ENCODE measurements at places on chromosomes 7 and 10. TPM values are rescaled to one million over a fixed set of nuclear protein-coding genes. Genes with fewer than 3 reads are reported as not detected.

AZGP1 gene
- not detected for total RNA-seq

C10orf90 gene
- total RNA-seq, result not detected

IKZF1 gene
- 226 TPM for total RNA-seq

ELN gene
- 0.07 TPM for total RNA-seq

DEPP1 gene
- total RNA-seq, result 2.4 TPM

GPR26 gene
- total RNA-seq, result not detected

ARMH3 gene
- total RNA-seq, result 12.3 TPM

GTF2IRD1 gene
- total RNA-seq, result 5.5 TPM

FAM221A gene
- 10.0 TPM for total RNA-seq

CALCR gene
- total RNA-seq, result not detected

EGR2 gene
- total RNA-seq, result 21.4 TPM

COL1A2 gene
- 0.35 TPM for total RNA-seq

PNLIP gene
- not detected for total RNA-seq

NAMPT gene
- 932 TPM for total RNA-seq

CLRN3 gene
- not detected for total RNA-seq

CUZD1 gene
- 0.54 TPM for total RNA-seq

DNA sequence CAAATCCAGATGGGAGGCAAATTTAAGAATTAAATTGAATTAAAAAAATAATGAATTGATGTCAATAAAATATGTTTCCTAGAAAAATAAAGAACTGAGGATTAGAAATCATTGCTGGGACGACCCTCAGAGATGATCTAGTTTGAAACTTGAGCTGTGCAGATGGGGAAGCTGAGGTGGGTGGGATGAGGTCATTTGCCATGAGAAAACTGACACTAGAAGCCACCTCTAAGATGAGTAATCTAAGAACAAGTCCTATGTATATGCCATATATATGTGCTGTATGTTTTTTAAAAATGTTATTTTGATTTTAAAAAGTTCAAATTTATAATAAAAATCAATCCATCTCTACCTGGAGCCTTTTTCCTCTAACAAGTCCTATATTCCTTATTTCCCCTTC lies 135.7 kb downstream of the RSU1 start:
- H3K4me1 ChIP-seq, result no peaks in the 10 kb centered on the region
- no peak for DNase-seq
- H3K4me3 ChIP-seq, result no peak overlapping the region
- H3K36me3 ChIP-seq, result peaks cover 27% of the 10 kb centered on the region
- H3K27me3 ChIP-seq, result no peaks in the 10 kb centered on the region

DNA sequence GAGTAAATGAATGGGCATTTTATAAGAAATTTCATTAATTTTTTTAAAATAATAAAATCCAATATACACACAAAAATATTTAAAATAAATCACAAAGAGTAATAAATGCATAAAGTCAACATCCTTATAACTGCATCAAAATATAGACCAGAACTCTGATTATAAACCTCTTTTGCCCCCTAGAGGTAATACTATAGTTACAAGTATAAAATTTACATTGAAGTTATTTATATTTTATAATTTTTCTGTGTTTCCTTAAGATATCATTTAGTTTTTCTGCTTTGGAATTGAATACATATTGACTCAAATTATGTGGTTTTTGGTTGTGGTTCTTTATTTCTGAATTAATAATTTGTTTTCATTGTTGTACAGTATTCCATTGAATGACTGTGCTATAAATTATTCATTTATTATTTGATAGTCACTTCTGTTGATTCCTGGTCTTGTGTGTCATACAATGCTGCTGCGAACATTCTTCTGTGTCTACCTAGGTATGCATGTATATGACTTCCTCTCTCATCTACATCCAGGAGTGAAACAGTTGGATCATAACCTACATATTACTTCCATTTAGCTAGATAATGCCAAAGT lies 673.6 kb downstream of the IPMK start:
- H3K27ac ChIP-seq, result no peak overlapping the region
- DNase-seq, result no peak
- H3K36me3 ChIP-seq, result no peaks in the 10 kb centered on the region
- no peaks in the 10 kb centered on the region for H3K4me1 ChIP-seq

GRCh38 chr10:63573068-63573697 lies 52.0 kb downstream of the REEP3 start:
- DNase-seq, result no peak
- H3K36me3 ChIP-seq, result peaks cover 15% of the 10 kb centered on the region
- H3K4me1 ChIP-seq, result peaks cover 15% of the 10 kb centered on the region
- H3K4me3 ChIP-seq, result no peak overlapping the region

DNA sequence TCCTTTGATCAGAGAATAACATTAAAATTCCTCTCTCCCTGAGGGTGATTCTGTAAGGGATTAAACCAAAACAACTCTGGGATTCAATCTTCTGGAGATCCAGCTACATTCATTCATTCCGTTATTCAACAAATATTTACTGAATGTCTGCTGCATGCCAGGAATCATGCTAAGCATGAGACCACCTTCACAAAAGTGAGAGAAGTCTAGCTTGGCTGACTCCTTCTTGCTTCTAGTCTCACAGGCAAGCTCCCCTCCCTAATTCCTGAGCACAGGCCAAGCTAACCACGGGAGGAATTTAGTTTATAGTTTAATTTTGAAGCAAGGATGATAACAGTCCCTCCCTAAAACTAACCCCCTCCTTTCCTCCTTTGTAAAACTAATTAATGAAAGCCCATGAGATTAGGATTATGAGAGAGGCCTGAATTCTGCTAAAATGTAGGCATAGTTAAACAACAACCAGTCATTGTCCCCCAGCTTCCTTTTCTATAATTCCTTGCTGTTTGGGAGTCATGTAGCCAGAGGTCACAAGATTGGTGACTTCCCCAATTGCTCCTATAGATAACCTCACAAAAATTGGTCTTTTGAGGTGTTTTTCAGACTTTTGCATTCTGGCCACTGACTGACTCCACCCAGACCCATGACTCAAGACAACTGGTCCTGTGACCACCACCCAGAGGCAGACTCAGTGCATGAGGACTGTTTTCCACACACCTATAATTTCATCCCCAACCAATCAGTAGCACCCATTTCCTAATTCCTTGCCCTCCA lies 113.5 kb downstream of the ITGB8 start:
- no peak overlapping the region for H3K4me3 ChIP-seq
- no peak overlapping the region for H3K27ac ChIP-seq
- no peaks in the 10 kb centered on the region for H3K36me3 ChIP-seq
- no peak for DNase-seq
- no peaks in the 10 kb centered on the region for H3K4me1 ChIP-seq

DNA sequence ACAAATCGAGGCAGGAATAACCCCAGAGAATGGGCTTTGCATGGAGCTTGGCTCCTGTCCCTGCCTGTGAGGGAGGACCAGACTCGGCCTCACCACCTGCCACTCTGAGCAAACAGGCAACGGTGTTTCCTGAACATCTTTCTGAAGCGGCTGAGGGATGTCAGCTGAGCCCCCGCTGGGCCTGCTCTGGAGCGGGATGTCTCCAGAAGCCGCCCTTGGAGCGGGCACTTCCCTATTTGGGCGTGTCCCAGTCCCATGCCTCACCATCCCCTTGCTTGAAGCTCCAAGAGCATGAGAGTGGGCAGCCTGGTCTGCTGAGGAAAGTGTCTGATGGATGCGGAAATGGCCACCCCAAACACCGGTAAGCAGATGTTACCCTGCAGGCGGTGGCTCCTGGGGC lies 10.2 kb downstream of the ALKBH4 start:
- H3K36me3 ChIP-seq, result no peaks in the 10 kb centered on the region
- H3K27ac ChIP-seq, result no peak overlapping the region
- DNase-seq, result no peak
- H3K27me3 ChIP-seq, result no peaks in the 10 kb centered on the region
- H3K4me3 ChIP-seq, result no peak overlapping the region
- H3K4me1 ChIP-seq, result no peaks in the 10 kb centered on the region

- H3K4me1 ChIP-seq, result no peaks in the 10 kb centered on the region
- no peak for DNase-seq
These were observed 271.9 kb downstream of the C7orf25 start for GRCh38 chr7:42639930-42640329.

DNA sequence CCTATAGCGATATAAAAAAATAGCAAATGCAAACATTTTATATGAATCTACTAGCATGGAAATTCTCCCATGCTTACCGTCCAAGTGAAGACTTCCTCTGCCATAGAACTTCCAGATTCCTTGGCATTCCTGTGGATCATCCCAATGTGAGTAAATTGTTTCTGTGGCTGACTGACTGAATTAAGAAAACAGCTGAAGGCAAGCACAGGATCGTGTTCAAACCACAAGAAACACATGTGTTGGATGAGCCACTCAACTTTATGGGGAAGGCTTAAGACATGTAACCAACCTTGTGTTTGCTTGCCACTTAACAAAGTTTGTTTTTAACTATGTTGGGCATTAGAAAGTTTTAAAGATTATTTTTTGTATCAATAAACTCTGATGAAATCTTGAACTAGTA lies 2.6 kb upstream of the MYPN start:
- no peak for DNase-seq
- no peaks in the 10 kb centered on the region for H3K36me3 ChIP-seq
- H3K27ac ChIP-seq, result no peak overlapping the region

DNA sequence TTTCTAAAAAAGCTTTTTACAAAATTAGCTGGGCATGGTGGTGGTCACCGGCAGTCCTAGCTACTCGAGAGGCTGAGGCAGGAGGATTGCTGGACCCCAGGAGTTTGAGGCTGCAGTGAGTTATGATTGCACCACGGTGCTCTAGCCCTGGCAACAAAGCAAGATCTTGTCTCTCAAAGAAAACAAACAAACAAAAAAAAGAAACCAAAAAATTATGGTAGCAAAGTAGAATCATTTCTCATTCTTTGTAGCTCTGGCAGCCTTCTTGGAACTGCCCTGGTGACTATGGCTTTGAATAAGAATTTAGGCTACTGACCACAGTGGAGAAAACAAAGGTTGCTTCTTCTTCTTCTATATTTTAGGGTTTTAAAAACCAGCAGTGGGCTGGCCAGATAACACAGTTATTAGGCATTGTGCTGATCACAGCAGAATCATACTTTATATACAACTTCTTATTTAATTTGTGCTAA lies 41.9 kb upstream of the PRKAR2B start:
- H3K4me3 ChIP-seq, result no peak overlapping the region
- H3K4me1 ChIP-seq, result no peaks in the 10 kb centered on the region
- no peaks in the 10 kb centered on the region for H3K36me3 ChIP-seq
- no peak overlapping the region for H3K27ac ChIP-seq

- no peaks in the 10 kb centered on the region for H3K27me3 ChIP-seq
- no peak for DNase-seq
- H3K36me3 ChIP-seq, result peaks cover 2% of the 10 kb centered on the region
- peaks cover 36% of the 10 kb centered on the region for H3K4me1 ChIP-seq
These were observed 30.1 kb downstream of the OSBPL3 start for GRCh38 chr7:24949884-24950283.

DNA sequence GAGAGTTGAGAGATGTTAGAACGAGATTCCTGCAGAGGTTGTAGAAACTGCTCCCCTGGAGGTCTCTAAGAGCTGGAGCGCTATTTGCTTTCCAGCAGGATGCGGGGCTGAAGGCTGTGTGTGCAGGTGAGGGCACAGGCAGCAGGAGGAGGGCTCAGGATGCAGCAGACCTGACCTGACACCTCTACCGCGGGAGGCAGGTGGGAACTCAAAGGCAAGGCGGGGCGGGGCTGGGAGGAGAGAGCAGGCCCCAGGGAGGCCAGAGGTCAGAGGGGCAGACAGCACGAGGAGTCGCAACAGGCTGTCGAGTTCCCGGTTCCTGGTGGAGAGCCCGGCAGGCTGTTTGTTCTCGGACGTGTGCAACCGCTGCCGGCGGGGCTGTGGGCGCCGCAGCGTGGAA lies 7.9 kb upstream of the CRTAC1 start:
- H3K4me1 ChIP-seq, result no peaks in the 10 kb centered on the region
- peaks cover 66% of the 10 kb centered on the region for H3K27me3 ChIP-seq
- no peak overlapping the region for H3K4me3 ChIP-seq
- H3K36me3 ChIP-seq, result no peaks in the 10 kb centered on the region
- no peak for DNase-seq
- no peak overlapping the region for H3K27ac ChIP-seq

GRCh38 chr7:78326876-78327275 lies 528.3 kb downstream of the PHTF2 start:
- H3K27me3 ChIP-seq, result no peaks in the 10 kb centered on the region
- H3K4me3 ChIP-seq, result no peak overlapping the region
- no peaks in the 10 kb centered on the region for H3K36me3 ChIP-seq
- no peaks in the 10 kb centered on the region for H3K4me1 ChIP-seq
- no peak overlapping the region for H3K27ac ChIP-seq

GRCh38 chr10:103451831-103452505 lies at the start of gene CALHM2:
CALHM2 (minus strand) TSS chr10:103452370; CDS start chr10:103449941, 2,429 bp downstream.
- no peaks in the 10 kb centered on the region for H3K27me3 ChIP-seq
- H3K4me3 ChIP-seq, result peak within 1 kb of the TSS; percentile 80
- H3K4me1 ChIP-seq, result peaks cover 35% of the 10 kb centered on the region
- H3K36me3 ChIP-seq, result peaks cover 7% of the 10 kb centered on the region
- peak; percentile 73 for DNase-seq

DNA sequence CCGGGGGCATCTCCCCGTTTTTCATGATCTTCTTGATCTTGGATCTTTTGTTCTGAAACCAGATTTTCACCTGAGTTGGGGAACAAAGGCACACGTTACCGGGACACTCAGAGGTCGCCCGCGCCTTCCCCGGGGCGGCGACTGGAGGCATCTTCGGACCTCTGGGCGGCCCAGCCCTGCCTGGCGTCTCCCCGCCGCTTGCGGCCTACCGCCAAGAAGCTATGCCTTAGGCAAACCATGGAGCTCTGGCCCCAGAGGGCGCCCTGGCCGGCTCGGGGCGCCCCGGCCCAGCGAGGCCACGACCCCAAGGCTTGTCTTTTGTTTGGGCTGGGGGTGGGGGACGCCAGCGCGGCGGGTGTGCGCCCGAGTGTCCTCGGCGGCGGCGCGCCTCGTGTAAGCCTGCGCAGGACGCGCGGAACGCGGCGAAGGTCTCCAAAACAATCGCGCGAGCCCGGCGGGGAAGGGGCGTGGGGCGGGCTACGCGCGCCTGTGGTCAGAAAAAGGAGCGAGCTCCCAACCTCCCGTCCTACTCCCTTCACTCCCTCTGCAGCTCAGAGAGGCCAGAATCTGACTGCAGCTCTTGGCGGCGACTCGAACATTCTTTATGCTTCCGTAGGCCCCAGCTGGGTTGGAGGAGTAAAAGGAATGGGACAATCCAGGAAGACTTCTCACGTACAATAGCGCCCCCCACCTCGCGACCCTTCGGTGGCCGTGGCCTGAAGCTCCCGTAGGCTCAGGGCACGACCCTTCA lies 3.5 kb downstream of the DLX5 start:
- H3K4me3 ChIP-seq, result no peak overlapping the region
- no peak for DNase-seq
